Stimulated activated CD4-positive, alpha-beta T cell treated with anti-CD3 and anti-CD28 coated beads, Interleukin-12 subunit alpha, Interleukin-12 subunit beta, amount 100 ng/mL, for 24 hours (primary cell): ENCODE measurements at places on chromosomes 5 and 9.

- DNase-seq: no peak
These were observed 60.8 kb downstream of the EBF1 start for GRCh38 chr5:159038907-159039306.

DNA sequence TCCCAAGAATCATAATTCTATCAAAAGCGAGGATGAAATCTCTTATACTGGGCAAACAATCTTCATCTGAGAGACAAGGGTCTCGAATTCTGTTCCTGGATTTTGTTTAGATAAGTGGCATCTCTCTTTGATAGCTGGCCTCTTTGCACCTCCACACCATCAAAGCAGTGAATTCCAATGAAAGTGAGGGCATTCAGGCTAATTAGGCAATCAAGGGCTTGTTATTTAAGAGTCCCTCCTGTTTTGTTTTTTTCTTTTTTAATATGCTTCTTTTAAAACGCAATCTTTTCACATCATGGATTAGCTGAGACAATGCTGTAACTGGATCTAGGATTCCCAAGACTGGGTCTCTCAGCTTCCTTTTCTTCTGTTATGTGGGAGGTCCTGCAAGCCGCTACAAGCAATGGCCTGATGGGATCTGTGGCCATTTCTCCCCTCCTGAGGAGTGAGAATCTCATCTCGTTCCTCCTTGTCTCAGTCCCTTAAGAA lies 67.9 kb downstream of the TNC start:
- DNase-seq: no peak

GRCh38 chr5:104754311-104754995 lies 1191.9 kb upstream of the NUDT12 start:
- no peak for DNase-seq

DNA sequence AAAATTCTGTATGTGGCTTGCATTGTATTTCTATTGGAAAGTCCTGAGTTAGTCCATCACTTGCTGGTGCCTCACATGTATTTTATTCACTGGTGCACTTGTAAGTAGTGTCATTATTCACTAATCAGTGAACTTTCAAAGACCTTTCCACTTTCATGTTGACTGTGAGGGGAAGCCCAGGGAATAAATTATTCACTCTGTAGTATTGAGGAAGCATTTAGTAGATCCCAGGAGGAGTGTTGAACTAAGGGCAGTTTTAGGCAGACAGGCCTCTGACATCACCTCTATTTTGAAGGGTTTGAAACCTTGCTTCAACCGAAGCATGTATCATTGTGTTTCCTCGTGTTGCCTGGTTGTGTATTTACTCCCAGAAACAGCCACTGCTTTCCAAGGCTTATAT lies 705.4 kb upstream of the RIOK2 start:
- DNase-seq: no peak

DNA sequence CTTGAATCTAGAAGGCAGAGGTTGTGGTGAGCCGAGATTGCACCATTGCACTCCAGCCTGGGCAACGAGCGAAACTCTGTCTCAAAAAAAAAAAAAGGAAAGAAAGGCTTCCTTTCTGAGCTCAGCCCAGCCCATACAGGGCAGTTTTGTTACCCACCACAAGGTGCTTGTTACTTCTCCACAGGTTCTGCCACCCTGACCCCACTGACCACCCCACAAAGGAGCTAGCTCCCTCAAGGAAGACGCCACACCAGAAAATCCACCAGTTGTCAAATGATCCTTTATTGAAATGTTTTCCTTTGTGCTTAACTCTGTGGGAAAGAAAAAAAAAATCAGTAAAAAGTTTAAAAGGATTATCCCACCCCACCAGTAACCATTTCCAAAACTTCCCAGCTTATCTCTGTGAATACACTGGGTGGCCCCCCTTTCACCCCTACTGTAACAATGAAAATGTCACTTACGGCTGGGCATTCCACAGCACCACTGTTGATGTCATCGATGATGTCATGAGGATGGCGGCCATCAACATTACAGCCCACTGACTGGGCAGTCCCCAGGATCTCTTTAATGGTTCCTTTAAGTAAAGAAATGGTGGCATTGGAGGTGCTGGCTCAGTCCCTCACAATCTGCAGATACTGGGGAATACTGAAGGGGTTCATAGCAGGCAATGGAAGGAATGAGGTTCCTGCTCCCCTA lies 3.6 kb downstream of the RPL12 start:
- DNase-seq: no peak

- DNase-seq: no peak
These were observed 4.4 kb downstream of the PHF2 start for GRCh38 chr9:93580654-93581380.
